ENCODE measurements at places on chromosomes 3 and 15. TPM values are rescaled to one million over a fixed set of nuclear protein-coding genes. Genes with fewer than 3 reads are reported as not detected.

DNA sequence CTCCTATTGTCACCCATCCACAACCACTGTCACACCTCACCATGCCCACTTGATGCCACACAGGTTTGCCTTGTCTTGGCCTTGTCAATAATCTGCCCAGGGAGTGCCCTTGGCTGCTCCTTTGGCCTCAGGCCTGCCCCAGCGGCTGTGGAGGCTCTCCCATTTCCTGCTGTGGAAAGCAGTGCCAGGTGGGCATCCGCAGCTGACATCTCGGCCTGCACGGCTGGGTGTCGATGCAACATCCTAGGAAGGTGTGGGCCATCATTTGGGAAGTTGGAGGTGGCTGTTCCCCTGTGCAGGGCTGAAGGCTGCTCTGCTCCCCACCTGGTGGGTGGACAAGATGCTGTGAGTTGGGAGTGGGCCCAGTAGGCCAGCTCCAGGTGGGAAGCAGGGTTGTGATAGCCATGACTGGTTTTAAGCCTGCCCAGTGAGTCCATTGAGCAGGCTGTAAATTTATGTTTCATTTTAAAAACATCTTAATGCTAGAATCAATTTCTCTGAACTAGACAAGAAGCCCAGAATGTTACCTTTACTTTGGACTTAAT lies 12.5 kb downstream of the DNAH1 start:
- no peaks in the 10 kb centered on the region for H3K36me3 ChIP-seq
- no peak for DNase-seq
- no peaks in the 10 kb centered on the region for H3K27me3 ChIP-seq
- no peak overlapping the region for H3K4me3 ChIP-seq
- H3K4me1 ChIP-seq, result no peaks in the 10 kb centered on the region

DNA sequence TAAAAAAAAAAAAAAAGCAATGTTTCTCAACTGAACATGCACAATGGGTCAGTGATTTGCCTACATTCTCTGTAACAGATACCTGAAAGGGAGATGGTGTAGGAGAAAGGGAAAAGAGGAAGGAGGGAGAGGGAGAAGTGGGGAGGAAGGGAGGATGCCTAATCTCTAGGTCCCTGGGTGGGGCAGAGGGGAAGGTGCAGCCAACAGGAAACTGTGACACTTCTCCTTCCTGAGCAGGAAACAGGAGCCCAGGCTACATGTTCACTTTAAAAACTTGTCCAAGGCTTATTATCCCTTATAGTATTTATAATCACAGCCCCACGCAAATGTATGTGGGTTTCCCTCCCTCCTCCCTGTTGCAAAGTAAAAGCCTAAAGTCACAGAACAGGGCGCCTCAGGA lies 137.9 kb downstream of the MINAR1 start:
- H3K36me3 ChIP-seq, result no peaks in the 10 kb centered on the region
- H3K27ac ChIP-seq, result no peak overlapping the region
- no peaks in the 10 kb centered on the region for H3K4me1 ChIP-seq
- no peak for DNase-seq

DNA sequence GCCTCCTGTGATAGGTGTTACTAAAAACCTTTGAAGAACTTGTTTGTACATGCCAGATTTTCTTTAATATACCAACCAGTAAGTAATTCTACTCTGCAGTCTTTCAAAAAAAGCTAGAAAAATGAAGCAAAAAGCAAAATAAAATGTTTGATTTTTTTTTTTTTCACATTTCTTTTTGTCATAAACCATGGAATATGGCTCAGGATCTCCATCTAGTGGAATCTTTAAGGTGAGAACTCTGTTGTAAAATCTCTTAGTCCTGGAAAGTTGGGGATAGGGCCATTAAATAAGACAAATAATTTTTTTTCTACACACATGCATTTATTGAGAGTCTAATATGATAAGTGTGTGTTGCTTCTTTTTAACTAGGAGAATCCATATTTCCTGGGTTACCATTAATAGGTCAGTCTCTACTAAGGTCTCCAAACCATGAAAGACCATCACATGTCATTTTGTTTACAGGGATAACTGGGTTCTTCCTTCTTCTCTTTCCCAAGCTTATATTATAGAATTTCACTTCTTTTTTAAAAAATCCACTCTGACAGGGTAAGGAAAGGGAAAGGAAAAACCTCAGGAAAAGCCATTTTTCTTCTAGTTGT lies 84.6 kb downstream of the SLC9A9 start:
- no peaks in the 10 kb centered on the region for H3K27me3 ChIP-seq
- no peaks in the 10 kb centered on the region for H3K4me1 ChIP-seq
- no peak overlapping the region for H3K4me3 ChIP-seq
- no peak for DNase-seq
- no peak overlapping the region for H3K27ac ChIP-seq
- no peaks in the 10 kb centered on the region for H3K36me3 ChIP-seq

The SLC22A14 gene
- 0.12 TPM for total RNA-seq

- DNase-seq, result no peak
- no peak overlapping the region for H3K27ac ChIP-seq
- no peaks in the 10 kb centered on the region for H3K27me3 ChIP-seq
- no peaks in the 10 kb centered on the region for H3K4me1 ChIP-seq
- no peak overlapping the region for H3K4me3 ChIP-seq
Observed at GRCh38 chr15:42239528-42240182, 31.6 kb upstream of the VPS39 start.

The LRRC3B gene
- 0.09 TPM for total RNA-seq

GRCh38 chr15:60414016-60414682 lies 16.4 kb upstream of the ANXA2 start:
- DNase-seq, result no peak
- no peak overlapping the region for H3K4me3 ChIP-seq
- no peaks in the 10 kb centered on the region for H3K27me3 ChIP-seq
- H3K36me3 ChIP-seq, result no peaks in the 10 kb centered on the region

The INKA1 gene
- total RNA-seq, result 0.60 TPM

The CCDC9B gene
- 23.2 TPM for total RNA-seq

DNA sequence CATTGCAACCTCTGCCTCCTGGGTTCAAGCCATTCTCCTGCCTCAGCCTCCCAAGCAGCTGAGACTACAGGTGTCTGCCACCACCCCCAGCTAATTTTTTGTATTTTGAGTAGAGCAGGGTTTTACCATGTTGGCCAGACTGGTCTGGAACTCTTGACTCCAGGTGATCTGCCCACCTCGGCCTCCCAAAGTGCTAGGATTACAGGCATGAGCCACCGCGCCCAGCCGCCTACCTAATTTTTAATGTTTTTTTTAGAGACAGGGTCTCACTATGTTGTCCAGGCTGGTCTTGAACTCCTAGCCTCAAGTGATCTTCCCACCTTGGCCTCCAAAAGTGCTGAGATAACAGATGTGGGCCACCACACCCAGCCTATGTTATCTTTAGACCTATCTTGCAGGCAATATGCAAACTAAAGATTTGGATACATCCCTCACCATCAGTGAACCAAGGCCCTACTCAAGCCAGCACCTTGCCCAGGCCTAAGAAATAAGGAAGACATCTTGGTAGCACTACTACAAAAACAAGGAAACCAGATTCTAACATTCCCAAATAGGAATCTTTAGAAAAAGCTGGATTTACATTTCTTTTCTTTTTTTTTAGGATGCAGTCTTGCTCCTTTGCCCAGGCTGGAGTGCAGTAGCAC lies 6.3 kb upstream of the GMPPB start:
- H3K36me3 ChIP-seq, result no peaks in the 10 kb centered on the region
- H3K4me1 ChIP-seq, result no peaks in the 10 kb centered on the region
- H3K4me3 ChIP-seq, result no peak overlapping the region
- no peak overlapping the region for H3K27ac ChIP-seq

The BNC1 gene
- total RNA-seq, result 0.06 TPM

The TM4SF1 gene
- total RNA-seq, result 72.4 TPM

Data from pancreas (tissue), 10 donors.